ENCODE measurements at places on chromosomes 12 and 14.

DNA sequence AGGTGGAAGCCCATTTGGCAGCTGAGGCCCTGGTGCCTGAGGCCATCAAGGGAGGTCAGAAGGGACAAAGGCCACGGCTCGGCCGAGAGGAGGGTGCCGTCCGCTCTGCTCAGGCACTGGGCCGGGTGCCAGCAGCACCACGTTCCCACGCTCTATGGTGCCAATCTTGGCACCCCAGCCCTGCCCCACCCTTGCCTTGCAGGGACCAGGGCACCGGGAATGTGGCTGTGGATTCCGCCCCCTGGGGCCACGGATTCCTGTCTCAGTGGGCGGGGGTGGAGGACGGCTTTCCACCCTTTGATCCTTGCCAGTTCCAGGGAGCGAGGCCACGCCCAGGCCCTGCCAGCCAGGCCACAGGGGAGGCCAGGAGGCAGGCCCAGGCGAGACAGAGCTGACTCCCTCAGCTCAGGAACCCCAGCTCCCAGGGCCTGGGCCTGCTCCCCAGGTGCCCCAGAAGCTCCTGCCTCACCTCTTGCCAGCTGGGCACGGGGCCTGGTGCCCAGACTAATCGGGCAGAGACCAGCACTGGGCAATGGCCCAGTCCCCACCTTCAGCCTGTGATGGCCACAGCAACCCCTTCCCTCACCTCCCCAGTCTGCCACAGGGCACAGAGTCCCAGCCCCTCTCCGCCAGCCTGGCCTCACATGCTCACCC, 26.4 kb upstream of the GPR132 start:
- DNase-seq: no peak
- H3K27ac ChIP-seq: no peak overlapping the region
- no peak overlapping the region for H3K4me3 ChIP-seq
- H3K4me1 ChIP-seq: peaks cover 16% of the 10 kb centered on the region
- H3K27me3 ChIP-seq: peaks cover 68% of the 10 kb centered on the region
- no peaks in the 10 kb centered on the region for H3K36me3 ChIP-seq

- DNase-seq: peak; percentile 29
- H3K27me3 ChIP-seq: no peaks in the 10 kb centered on the region
- peaks cover 22% of the 10 kb centered on the region for H3K4me1 ChIP-seq
- H3K4me3 ChIP-seq: no peak overlapping the region
- H3K36me3 ChIP-seq: no peaks in the 10 kb centered on the region
Observed at GRCh38 chr12:99287136-99287535, 360.4 kb upstream of the GARIN6 start.

GRCh38 chr14:77230914-77231313, 40.1 kb downstream of the NGB start:
- no peaks in the 10 kb centered on the region for H3K36me3 ChIP-seq
- no peak for DNase-seq
- H3K4me3 ChIP-seq: no peak overlapping the region
- H3K4me1 ChIP-seq: no peaks in the 10 kb centered on the region
- no peak overlapping the region for H3K27ac ChIP-seq
- no peaks in the 10 kb centered on the region for H3K27me3 ChIP-seq

GRCh38 chr14:102891111-102891510, 31.4 kb upstream of the AMN start:
- H3K4me3 ChIP-seq: no peak overlapping the region
- H3K36me3 ChIP-seq: no peaks in the 10 kb centered on the region
- DNase-seq: no peak
- no peaks in the 10 kb centered on the region for H3K4me1 ChIP-seq

DNA sequence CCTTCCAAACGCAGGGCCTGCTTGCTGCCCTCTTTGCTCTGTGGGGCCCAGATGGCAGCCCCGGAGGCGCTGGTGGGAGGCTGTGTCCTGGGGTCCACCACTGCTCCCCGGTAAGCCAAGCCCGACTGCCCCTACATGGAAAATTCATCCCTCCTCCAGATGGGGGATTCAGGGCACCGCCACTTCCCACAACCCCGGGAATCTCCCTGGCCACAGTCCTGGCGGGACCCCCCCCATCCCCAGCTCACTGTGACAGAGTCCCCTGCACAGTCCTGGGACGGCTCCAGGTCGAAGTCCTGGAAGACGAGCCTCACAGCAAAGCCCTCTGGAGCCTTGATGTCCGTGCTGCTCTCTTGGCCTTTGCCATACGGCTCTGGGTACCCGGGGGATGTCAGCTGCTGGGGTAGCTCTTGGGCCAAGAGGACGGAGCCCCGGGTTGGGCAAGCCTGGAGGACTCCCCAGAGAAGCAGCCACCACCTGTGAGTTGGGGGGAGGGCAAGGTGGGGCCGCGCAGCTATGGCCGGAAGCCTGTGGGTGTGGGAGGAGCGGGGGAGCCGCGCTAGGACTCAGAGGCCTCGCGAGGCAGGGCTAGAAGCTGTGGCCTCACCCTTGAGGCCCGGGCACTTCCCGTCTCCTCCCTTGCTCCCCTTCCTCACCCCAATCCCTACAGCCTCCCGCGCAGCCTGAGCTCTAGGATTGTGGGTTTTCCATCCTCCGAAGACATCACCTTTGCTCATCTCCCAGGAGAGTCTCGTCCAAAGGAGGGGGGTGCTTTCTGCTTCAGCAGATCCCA, 815 bp downstream of the C1RL start:
- no peaks in the 10 kb centered on the region for H3K27me3 ChIP-seq
- peaks cover 15% of the 10 kb centered on the region for H3K36me3 ChIP-seq
- peak; percentile 65 for DNase-seq
- H3K4me3 ChIP-seq: peak overlapping the region; percentile 58
- H3K4me1 ChIP-seq: no peaks in the 10 kb centered on the region

- no peaks in the 10 kb centered on the region for H3K36me3 ChIP-seq
- no peak overlapping the region for H3K27ac ChIP-seq
- H3K4me1 ChIP-seq: peaks cover 25% of the 10 kb centered on the region
- no peak overlapping the region for H3K4me3 ChIP-seq
- H3K27me3 ChIP-seq: no peaks in the 10 kb centered on the region
- no peak for DNase-seq
Observed at GRCh38 chr12:52814710-52815155, 817 bp upstream of the KRT4 start.
